AG09309 (cell line): ENCODE measurements at places on chromosomes 5 and 9.

DNA sequence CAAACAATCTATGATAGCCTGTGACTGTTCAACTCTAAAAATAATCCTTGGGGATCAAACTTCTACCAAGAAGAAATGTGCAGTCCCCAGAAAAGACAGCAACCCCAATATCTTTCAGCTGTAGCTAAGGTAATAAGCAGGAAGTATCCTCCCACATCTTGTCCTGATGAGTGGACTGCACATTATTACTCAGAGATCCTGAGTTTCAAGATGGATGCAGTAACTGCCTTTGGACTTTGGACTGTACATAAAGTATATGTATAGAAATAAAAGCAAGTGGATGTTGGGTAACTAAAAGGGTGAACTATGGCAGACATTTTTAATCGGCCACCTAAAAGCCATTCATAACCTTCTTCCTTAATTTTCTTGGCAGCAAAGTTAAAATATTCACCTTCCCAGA, 45.1 kb downstream of the SMIM23 start:
- DNase-seq = no peak

GRCh38 chr5:136201870-136202269, 8.9 kb upstream of the SMIM32 start:
- no peak for DNase-seq

DNA sequence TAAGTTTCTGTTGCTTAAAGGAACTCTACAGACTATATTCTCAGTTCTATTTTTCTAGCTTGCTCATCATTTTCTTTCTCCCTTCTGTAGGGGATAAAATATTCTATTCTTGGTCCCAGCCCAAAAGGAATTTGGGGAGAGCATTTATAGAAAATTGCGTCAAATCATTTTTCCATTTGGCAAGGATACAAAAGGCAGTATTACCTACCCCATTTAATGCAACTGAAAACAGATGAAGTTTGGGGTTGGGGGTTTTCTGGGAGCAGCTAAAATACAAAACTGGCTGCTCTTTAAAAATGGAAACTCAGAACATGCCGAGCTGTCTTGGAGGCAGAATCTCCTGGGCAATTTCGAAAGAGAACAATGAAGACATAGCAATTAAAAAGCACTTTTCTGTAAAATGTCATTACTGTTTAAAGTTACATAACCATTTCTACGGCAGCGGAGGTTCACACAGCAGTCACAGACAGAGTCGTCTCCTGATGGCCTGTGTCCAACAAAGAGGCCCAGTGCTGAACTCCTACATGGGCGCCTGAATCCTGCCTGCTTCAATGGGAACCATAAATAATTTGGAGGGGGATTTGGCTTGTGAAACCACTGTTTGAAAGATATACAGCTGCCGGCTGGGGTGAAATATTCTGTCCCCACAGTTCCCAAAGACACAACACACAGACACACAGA, 152.4 kb downstream of the BRINP1 start:
- DNase-seq = no peak

GRCh38 chr5:173392172-173392571, 64.0 kb upstream of the STC2 start:
- no peak for DNase-seq

- no peak for DNase-seq
Measured at GRCh38 chr5:138654281-138654867, 79.2 kb upstream of the HSPA9 start.

DNA sequence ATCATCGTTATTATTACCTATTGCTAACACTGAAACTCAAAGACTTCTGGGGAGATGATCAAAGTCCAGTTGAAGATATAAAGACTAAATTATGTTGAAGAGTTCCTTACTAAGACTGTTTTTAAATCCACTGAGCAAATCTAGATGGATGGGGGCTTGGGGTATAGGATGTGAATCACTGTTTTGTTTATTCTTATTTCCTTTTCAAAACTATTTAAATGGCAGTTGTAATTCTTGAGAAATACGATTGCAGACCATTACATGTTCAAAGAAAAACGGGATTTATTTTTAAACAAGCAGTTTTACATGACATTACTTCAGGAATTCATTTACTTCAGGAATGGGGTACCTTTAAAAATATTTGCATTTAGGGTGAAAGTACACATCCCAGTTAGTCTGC, 4.3 kb downstream of the RASGRF2 start:
- no peak for DNase-seq

DNA sequence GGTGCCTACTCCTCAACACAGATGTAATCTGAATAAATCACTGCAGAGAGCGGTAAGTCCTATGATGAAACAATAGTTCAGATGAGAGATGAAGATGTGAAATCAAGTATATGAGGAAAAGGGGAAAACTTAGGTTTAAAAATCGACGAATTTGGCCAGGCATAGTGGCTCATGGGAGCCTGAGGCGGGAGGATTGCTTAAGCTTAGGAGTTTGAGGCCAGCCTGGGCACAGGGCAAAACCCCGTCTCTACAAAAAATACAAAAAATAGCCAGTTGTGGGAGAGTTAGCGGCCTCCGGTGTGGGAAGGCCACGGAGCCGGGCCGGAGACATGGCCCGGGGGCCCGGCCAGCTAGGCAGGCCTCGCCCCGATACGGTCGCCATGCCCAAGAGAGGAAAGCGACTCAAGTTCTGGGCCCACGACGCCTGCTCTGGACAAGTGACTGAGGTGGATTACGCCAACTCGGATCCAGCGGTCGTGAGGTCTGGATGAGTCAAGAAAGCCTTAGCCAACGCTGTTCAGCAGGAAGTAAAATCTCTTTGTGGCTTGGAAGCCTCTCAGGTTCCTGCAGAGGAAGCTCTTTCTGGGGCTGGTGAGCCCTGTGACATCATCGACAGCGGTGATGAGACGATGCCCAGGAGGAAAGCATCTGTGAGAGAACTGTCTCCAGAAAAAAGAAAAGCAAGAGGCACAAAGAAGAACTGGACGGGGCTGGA, 62.8 kb upstream of the SUB1 start:
- DNase-seq = peak; percentile 91

- peak; percentile 92 for DNase-seq
Measured at GRCh38 chr9:4137234-4137633, 162.6 kb downstream of the GLIS3 start.
